RWPE1 (cell line): ENCODE measurements at places on chromosomes 12 and 14.

DNA sequence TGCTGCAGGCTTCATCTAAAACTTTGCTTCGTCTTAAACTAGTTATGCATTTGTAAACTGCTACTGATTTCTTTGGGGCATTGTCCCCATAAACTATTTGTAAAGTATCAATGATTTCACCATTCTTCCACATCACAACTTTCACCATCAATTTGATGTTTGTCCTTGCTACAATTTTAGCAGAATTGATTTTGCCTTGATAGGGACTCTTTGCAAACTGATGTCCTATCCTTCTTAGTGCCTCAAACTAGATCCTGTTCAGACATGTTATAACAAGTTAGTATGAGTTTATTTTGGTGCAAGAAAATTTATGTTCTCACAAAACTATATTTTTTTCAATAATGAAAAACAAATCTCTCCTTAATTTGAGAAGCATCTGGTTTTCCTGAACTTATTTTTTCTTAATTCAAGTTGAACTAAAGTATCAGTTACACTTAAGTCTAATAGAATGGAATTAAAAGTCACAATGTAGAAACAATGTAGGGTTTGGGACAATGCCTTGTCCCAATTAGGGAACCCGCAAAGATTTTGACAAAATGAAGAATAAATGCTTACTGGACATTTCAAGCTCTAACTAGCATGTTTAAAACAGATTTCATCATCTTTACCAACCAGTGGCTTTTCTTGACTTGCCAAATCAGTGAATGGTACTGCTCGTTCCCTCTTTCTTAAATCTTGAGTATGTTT, 10.1 kb upstream of the ARID4A start:
- DNase-seq = no peak

DNA sequence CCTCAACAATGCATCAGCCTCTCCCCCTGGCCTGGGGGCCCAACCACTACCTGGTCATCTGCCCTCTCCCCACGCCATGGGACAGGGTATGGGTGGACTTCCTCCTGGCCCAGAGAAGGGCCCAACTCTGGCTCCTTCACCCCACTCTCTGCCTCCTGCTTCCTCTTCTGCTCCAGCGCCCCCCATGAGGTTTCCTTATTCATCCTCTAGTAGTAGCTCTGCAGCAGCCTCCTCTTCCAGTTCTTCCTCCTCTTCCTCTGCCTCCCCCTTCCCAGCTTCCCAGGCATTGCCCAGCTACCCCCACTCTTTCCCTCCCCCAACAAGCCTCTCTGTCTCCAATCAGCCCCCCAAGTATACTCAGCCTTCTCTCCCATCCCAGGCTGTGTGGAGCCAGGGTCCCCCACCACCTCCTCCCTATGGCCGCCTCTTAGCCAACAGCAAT, 7.4 kb upstream of the RNU7-1 start:
- DNase-seq = no peak

DNA sequence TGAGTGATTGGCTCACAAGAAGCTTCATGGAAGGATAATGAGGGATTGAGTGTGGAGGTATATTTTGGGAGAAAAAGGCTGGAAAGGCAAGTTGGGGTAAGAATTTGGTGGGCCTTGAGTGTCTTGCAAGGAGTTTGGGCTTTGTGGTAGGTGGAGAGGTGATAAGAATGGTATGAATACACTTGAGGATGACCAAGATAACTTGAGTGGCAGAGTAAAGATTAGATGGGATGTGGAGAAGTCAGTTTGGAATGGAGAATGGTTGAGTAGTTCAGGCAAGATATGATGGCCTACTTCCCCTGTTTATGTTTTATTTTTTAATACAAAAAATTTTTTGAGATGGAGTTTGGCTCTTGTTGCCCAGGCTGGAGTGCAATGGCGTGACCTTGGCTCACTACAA, 9.1 kb downstream of the ADCK1 start:
- DNase-seq = no peak

- no peak for DNase-seq
Observed at GRCh38 chr12:41439801-41440200, 251.7 kb downstream of the PDZRN4 start.

GRCh38 chr14:91402348-91402747, 15.3 kb downstream of the CCDC88C start:
- no peak for DNase-seq

DNA sequence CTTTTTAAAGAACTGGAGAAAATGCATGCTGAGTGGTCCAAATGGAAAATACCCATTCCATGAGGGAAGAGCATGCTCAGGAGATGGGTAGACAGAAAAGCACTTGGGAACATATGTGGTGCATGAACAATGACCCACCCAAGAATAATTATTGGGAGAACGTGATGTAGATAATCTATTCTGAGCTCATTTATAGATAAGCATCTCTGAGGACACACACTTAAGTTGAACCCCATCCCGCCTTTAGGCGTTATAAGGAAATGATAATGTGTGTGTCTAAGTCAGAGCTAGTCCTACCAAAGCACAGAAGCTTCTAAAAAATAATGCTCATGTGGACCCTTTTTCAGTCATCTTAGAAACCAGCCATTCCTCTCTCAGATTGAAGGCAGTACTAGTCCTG, 189.9 kb downstream of the KTN1 start:
- DNase-seq = no peak
